ENCODE measurements at places on chromosomes 12 and 14.

DNA sequence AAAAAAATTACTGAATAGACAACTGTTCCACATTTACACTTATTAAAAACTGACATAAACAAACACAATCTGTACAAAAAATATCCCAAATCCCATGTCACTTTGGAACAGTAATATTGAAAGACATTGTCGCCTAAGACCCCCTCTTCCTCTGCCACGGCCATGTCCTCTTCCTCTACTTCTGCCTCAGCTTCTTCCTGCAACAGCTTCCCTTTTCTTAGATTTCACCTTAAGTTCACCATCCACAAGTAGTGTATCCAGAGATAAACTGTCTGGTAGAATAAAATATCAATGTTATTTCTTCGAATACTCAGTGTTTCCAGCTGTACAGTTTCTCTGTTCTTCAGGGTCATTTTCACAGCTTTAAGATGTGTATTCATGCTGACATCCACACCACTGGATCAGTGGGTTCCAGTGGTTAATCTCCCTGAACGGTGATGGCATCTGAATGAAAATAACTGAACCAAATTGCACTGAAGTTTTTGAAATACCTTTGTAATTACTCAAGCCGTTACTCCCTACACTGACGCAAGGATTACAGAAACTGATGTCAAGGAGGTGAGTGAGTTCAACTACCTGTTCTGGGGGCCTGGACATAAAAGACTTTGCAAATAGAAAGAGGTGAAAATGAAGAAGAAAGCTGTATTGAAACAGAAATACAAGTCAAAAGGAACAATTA is 208.5 kb downstream of the C12orf50 start:
- DNase-seq = no peak

- no peak for DNase-seq
Measured at GRCh38 chr14:48096897-48097296, 421.5 kb upstream of the MDGA2 start.

DNA sequence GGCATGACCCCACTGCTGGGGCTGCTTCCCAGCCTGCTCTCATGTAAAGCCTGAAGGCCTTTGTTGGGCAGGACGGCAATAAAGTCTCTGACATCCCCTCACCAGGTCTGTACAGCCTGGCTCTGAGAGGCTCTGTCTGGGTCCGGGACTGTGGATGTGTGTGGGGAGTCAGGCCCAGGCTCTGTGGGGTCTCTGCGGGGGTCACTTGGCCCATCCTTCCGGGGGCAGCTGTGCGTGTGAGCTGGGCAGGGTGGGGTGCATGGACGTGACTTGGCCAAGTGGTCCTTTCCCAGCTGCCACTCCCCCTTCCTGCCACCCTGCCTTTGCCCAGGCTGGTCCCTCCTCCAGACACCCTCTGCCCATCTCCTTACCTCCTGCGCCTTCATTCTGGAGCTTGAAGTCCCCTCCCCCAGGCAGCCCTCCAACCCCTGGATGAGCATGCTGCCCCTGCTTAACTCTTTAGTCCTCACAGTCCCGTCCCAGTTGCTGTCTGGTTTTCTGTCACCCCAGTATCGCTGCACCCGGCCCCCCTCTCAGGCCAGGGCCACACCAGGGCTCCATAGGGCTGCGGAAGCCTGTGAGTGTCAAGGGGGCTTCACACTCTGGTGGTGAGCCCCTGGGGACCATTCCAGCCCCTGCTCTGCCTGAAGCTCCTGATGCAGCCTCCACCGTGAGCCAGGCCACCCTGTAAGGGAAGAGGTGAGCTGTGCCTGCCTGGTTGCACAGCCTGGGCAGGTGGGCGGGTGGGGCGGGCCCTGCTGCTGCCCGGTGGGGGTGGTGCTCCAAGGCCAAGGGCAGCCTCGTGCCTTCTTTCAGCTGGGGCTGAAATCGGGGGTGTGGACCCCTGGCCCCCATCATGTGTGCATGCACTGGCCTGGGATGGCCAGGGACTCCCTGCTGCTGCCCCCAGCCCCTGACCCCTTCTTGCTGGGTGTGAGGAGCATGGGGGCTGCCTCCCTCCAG is 25.5 kb upstream of the KIF26A start:
- DNase-seq = no peak

GRCh38 chr12:7101694-7102131 is 7.3 kb downstream of the C1RL start:
- DNase-seq = no peak

DNA sequence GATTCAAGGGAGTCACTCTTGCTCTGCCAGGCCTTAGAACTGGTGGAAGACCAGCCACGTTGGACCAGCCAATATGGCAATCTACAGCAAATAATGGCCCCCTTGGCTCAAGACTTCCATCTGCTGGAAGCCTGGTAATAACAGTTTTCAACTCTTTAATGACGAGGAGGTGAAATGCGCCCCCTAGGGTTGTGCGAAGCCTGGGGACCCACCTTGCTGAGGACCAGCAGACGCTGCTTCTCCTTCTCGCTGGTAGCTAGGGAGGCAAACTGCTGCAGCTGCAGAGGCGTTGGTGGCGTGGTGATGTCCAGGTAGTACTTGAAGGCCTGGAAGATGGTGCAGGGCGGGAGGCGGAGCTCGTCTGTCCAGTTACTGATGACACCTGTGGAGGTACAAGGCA is 41.5 kb upstream of the FBXO21 start:
- DNase-seq = no peak

DNA sequence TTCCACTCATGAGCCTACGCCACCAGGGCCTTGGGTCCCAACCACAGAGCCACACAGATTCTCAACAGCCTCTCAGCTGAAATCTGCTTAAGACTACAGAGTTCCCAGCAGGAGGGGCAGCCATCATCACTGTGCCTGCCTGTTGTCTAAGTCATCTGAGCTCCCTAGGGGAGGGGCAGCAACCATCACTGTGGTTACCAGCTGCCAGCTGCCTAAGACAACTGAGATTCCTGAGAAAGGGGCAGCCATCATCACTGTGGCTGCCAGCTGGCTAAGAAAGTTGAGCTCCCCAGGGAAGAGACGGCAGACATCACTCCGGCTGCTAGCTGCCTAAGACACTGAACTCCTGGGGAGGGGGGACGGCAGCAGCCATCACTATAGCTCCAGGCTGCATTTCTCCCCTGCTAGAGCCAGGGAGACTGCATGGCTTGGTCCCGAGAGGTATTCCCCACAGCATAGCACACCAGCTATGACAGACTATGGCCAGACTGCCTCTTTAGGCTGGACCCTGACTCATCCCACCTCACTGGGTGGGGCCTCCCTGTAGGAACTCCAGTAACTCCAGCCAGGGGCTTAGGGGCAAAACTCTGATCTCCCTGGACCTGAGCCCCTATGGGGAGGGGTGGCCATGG is 37.2 kb upstream of the C14orf132 start:
- no peak for DNase-seq

Measured in SHP77 treated with DMSO at 0.1 percent for 48 hours (cell line).